ENCODE measurements at places on chromosomes 16 and 17.

GRCh38 chr17:27564463-27564862 is 66.5 kb upstream of the LGALS9 start:
- no peak for DNase-seq

DNA sequence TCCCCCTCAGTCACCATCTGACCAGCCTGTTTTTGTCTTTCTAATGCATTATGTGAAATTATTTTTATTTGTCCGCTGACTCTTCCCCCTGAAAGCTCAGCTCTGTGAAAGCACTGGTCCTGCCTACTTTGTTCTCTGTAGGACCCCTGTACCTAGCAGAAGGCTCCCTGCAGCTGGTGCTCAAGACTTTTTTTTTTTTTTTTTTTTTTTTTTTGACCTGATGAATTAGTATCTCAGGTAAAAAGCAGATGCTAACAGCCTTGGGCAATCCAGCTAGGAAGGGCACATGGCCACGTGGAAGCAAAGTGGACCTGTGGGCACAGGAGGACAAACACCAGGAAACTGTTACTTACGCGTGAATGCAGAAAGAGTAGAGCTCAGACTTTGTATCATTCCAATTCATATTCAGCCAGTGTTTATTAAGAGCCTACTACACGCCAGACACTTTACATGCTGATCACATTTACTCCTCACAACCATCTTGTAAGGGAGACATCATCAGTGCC is 629 bp upstream of the UNC119 start:
- DNase-seq: no peak

DNA sequence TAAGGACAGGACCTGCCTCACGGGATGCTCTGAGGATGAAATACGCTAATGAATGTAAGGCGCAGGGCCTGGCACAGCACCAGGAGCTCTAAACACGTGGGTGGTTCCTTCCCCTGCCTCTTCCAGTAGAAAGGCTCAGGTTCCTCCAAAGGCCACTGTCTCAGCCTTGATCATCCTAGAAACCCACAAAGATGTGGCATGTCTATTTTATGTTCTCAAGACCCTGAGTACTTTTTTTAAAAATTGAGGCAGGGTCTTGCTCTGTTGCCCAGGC is 17.0 kb upstream of the MEAK7 start:
- DNase-seq: no peak

DNA sequence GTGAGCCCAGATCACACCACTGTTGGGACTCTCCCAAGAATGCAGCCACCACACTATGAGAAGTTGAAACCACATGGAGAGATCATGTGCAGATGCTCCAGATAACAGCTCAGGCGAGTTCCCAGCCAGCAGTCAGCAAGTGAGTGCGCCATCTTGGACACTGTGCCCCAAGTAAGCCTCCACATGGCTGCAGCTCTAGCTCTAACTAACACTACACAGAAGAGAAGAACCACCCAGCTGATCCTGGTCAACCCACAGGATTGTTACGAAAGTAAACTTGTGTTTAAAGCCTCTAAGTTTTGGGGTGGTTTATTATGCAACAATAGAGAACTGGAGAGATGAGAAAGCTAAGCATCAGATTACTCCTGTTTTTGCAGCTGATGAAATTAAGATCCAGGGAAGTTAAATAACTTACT is 25.8 kb downstream of the SLC38A7 start:
- DNase-seq: no peak

- no peak for DNase-seq
Measured at GRCh38 chr16:21227866-21228265, 5.6 kb upstream of the ANKS4B start.

- no peak for DNase-seq
Measured at GRCh38 chr17:32575852-32576251, 89.1 kb downstream of the CDK5R1 start.

- no peak for DNase-seq
Measured at GRCh38 chr17:8333281-8333680, 6.4 kb upstream of the ODF4 start.

- no peak for DNase-seq
Measured at GRCh38 chr17:78912082-78912481, 9.1 kb upstream of the CEP295NL start.

- DNase-seq: no peak
Measured at GRCh38 chr17:74981318-74981978, 6.0 kb upstream of the CDR2L start.

- no peak for DNase-seq
Measured at GRCh38 chr16:31273676-31274075, 13.9 kb downstream of the ITGAM start.

DNA sequence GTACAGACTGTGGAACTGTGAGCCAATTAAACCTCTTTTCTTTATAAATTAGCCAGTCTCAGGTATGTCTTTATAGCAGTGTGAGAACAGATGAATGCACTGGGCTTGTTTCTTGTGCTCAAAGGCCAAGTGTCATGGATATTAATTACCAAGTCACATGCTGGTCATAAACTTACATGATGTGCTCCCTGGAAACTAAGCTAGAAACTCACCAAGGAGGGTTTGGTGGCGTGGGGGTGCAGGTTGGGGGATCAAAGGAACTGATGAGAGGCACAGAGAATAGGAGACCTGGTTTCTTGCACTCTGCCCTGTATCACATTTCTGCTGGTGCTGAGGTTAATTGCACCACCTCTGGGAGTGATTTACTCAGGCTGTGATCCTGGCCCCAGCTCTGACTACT is 31.2 kb upstream of the TMC5 start:
- DNase-seq: no peak

DNA sequence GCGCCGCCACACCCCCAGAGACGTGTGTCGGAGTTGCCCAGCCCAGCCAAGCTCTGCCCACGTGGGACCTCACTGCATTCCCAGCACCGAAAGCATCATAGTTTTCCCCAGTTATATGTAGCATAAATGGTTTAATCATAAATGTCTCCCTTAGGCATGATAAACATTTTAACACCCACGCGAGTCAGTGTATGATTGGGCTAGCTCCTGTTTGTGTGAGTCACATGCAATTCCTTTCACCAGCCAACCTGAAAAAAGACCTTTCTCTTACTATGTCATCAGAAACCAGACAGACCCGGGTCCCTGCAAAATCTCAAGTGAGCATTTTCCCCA is 9.2 kb downstream of the TAF1C start:
- DNase-seq: no peak

DNA sequence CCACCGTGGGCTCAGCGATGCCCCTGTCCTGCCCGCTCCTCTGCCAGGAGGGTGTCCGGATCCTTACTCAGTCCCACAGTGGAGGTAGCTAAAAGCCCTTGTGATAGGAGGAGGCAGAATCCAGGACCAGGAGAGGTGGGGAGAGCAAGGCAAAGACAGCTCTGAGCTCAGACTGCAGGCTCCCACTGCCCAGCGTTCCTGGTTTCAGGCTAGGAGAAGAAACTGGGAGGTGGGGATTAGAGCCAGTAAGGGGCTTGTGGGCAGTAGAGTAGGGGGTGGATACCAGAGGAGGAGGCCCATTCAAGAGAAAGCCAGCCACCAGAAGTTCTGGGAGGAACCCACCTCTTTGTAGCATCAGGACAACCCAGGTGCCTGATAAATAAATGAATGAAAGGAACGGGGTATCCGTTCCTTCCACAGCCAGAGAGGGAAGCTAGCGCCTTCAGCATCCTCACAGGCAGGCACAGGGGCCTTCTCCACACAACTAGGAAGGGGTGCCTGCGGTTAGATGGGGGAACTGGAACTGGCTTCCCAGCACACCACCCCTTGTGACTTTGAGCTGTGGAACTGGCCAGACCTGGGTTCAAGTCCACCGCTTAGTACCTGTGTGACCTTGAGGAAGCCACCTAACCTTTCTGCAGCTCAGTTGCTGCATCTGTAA is 2.3 kb downstream of the IL21R start:
- DNase-seq: no peak

- DNase-seq: no peak
Measured at GRCh38 chr16:11135464-11135973, 120.5 kb downstream of the SOCS1 start.

DNA sequence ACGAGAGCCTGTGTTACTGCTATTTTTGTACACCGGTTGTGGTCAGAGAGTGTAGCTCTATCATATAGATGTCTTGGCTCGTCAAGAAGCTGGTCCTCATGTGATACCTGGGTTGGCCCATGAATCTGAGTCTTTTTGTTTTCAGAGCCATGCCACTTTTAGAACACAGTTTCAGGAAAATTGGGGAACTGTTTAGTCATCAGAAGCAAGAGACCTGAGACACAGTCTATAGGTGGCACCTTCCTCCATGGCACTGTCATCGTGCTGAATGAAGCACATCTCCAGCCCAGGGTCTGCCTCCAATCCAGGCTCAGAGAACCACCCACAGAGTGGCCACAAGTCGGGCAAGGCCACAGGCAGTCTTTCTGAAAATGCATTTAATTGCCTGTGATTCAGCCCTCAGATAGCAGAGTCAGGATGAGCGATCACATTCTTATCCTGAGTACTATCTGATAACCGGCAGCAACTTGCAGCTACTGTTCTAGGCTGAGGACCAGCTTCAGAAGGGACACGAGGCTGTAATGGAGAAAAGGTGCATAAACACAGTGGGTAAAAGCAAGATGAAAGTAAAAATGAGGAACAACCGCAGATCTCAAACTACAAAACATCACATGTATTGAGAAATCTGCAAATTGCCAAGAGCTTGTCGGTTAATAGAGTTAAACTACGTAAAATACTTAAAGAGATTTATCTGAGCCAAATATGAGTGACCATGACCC is 14.2 kb upstream of the HAPSTR1 start:
- DNase-seq: no peak

- no peak for DNase-seq
Measured at GRCh38 chr16:88445583-88445960, 7.5 kb upstream of the ZFPM1 start.

- DNase-seq: no peak
Measured at GRCh38 chr16:56343661-56344517, 81.5 kb downstream of the AMFR start.

DNA sequence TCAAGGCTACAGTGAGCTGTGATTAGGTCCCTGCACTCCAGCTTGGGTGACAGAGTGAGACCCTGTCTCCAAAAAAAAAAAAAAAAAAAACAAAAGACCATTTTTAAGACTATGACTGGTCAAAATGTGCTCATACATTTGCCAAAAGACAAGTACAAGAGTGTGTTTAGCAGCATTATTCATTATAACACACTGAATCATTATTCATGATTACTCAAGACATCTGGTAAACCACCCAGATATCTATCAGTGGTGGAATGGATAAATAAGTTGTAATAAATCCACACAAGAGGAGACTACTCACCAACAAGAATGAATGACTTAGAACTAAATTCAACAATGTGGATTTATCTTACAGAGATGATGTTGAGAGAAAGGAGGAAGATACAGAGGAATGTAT is 716.3 kb downstream of the MAF start:
- no peak for DNase-seq

GRCh38 chr17:14201988-14202380 is 34.7 kb downstream of the CDRT15 start:
- DNase-seq: no peak

Data from stimulated activated CD4-positive, alpha-beta T cell treated with anti-CD3 and anti-CD28 coated beads, Interleukin-4, amount 100 ng/mL, for 48 hours (primary cell).